Fibroblast of lung (primary cell): ENCODE measurements at places on chromosomes 5 and 9.

GRCh38 chr5:347712-348284 is 26.3 kb downstream of the AHRR start:
- no peak for DNase-seq

- DNase-seq = no peak
Measured at GRCh38 chr9:36798350-36799065, 225.8 kb downstream of the MELK start.

DNA sequence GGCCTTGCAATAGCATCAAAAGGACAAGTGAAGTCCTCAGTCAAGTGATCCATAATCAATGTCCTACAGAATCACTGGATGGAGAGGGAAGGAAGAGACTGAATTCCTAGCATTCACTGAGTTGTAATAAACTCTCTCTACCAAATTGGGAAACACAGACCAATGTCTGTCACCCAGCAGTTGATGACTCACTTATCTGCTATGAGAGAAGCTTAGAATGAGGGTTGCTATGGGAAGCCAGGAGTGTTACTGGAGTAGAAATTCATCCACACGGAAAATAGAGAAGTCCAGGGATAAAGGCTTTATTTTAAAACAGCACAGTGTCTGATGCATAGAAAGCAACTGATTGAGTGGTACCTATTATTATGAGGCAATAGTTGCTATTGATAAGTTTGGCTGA is 407.4 kb downstream of the BRINP1 start:
- DNase-seq = peak; percentile 93

- DNase-seq = peak; percentile 11
Measured at GRCh38 chr9:561427-561826, 280.1 kb upstream of the DMRT1 start.

GRCh38 chr5:34507933-34508332 is 148.2 kb upstream of the RAI14 start:
- no peak for DNase-seq

- DNase-seq = no peak
Measured at GRCh38 chr5:159096243-159096923, 3.3 kb downstream of the EBF1 start.

GRCh38 chr9:95150903-95151302 is 166.6 kb downstream of the FANCC start:
- no peak for DNase-seq

DNA sequence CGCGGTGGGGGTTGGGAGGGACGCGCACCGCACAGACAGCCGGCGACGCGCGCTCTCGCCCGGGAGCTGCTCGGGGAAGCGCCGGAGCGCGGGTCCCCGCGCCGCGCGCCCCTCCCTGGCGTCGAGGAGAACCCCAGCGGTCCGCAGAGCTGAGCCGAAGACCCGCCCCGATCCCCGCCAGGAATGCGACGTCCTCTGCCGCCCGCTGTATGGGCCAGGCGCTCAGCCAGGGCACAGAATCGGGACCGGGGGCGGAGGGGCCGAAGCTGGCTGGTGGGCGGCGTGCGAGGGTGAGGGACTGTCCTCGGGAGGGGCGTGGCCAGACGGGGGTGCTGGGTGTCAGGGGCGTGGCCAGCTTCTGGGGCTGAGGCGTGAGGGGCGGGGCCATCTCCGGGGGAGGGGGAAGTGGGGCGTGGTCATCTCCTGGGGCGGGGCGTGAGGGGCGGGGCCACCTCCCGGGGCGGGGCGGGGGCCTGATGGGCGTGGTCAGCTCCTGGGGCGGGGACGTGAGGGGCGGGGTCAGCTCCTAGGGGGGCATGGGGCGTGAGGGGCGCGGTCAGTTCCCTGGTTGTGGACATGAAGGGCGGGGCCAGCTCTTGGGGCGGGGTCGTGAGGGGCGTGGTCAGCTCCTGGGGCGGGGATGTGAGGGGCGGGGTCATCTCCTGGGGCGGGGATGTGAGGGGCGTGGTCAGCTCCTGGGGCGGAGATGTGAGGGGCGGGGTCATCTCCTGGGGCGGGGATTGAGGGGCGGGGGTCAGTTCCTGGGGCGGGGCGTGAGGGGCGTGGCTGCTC is 965 bp downstream of the PTGDS start:
- peak; percentile 27 for DNase-seq

- peak; percentile 14 for DNase-seq
Measured at GRCh38 chr9:98218562-98219363, 26.3 kb upstream of the CORO2A start.

- DNase-seq = no peak
Measured at GRCh38 chr5:57034201-57034916, 82.4 kb upstream of the MIER3 start.

GRCh38 chr5:134184155-134185135 is 7.7 kb upstream of the SKP1 start:
- peak; percentile 63 for DNase-seq

DNA sequence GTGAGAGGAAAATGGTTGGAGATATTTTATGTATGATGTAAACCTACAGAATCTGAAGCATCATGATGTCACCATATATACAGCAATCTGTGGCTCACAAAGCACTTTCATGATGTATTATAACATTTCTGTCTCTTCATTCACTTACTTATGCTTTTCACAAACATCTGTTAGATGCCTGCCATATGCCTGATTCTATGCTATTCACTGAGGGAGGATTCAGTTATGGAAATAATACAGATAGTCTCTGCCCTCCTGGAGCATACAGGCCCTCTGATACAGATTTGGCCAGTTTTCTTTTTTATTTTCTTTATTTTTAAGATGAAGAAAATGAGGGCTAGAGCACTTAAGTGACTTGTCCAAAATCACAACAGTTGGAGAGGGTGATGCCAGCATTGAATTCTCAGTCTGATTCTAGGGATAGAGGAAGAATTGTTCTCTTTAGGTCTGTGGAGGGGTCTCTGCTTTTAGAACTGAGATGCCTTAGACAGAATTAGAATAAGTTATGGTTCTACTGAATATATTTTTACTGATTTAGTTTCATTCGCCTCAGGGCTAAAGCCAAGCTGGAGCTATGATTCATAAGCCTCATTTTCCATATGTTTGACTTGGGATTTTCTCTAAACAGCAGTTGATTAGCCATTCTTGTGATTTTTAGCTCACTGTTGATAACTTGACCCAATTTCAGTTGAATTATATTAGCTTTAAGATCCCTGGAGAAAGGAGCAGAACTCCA is 636.4 kb downstream of the PRELID2 start:
- DNase-seq = no peak

DNA sequence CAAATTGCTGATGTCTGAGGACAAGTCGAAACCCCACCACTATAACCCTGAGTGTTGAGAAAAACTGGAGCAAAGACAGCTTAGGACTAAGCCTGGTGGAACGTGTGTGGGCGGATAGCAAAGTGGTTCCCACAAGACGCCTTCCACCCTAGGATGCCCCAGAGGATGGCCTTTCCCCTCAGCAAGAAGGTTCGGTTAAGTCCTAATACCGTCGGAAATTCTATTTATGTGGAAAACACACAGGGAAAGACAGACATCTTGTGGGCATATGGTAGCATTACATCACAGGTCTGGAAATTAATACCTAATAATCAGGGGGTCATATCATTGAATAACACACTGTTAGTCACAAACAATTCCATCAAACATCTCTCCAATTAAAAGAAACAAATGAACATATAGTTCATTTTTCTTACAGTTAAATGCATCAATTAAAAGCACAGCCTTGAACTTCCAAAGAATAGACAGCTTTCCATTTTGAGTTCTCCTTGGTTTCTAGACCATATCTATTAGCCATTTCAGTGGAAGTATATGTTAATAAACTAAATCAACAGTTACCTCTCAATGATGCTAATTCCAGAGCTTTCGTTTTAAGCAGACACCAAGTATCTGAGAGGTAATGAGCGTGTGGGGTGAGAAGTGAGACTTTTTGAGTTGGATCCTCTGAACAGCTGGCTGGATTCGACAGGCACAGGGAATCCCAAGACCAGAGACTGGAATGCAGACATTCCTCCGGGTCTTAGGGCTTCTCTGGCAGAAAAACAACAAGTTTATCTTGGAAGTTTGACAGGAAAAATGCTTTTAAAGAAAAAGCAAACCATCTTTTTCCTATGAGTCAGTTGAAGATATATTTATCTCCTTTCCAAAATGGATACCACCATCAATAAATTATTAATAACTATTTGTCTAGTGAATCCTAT is 2.9 kb upstream of the ICE1 start:
- peak; percentile 89 for DNase-seq

DNA sequence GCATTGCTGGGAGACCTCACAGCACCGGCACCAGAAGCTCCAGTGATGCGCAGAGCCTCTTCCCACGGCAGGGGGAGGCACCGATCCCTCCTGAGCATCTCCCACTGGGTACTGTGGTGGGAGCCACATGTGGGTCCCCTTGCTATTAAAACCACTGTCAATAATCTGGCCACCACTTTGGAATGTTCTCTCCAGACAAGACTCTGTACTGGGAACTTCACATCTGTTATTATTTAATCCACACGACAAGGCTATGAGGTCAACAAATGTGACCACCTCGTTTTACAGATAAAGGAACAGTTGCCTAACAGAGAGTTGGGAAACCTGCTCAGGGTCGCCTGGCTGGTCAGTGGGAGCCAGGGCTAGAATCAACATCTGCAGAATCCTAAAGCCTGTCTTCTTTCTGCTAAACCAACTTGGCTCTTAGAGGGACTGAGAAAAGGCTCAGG is 72.7 kb downstream of the EPB41L4B start:
- DNase-seq = peak; percentile 20

DNA sequence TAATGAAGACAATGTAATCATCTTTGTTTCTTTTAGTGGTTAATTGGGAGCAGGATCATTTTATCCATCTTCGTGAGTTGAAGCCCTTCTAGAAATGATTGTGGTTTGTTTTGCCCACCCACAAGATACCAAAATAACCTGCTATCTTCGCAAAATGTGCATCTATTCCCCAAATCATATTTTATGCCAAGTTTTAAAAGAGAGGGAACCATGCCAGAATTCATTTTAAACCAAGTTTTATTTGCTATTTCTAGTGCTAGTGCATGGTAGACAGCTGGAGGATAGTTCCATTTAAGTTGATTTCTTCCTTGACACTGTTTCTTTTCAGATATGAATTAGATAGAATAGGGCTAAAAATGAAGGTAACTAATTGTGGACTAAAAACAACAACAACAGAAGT is 104.2 kb downstream of the RAB3C start:
- no peak for DNase-seq

DNA sequence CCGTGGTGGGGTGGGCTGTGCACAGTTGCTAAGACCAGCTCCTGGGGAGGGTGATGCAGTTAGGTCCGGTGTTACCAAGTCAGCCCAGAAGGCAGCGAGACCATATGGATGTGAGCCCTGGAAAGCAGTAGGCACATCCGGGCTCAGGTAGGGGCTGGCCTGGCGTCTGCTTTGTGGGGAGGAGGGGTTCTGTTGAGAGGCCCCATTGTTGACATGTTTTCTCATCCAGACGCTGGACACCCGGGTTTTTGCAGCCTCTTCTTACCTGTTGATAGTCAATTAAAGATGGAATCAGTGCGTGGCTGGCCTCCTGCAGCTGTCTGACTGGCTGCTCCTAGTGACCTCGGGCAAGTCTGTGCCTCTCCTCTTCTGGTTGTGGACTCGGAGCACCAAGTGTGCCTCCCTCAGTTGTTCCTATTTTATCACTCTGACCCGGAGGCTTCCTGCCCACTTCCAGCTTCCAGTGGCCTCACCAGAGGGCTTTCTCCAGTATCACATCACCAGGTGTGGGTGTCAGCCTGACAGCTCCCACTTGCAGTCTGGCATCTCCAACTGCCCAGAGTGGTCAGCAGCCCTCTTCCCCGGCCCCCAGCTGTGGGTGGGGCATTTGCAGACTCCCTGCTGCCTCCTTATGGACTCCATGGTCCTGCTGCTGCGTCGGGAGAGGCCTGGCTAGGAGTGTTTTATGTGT is 90.8 kb downstream of the EHMT1 start:
- DNase-seq = no peak

GRCh38 chr5:117103703-117104102 is 529.1 kb upstream of the SEMA6A start:
- no peak for DNase-seq

DNA sequence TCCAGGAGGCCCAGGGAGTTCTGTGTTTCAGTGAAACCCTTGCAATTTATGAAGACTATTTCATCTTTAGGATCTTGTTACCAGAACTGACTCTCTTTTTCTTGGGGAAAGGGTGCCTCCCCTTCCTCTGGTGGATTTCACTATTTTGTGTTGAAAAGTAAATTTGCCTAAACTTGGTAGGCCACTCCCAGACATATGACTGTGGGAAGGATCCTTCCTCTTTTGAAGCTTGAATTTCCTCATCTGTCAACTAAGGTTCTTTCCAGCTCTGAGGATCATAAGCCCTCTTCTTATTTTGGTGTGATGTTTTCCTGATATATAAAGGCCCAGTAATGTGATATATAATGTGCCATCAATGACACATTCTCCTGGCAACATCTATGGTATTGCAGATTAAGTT is 59.1 kb upstream of the ZFAND5 start:
- no peak for DNase-seq

- DNase-seq = peak; percentile 7
Measured at GRCh38 chr5:64637837-64638443, 52.4 kb upstream of the SHISAL2B start.

DNA sequence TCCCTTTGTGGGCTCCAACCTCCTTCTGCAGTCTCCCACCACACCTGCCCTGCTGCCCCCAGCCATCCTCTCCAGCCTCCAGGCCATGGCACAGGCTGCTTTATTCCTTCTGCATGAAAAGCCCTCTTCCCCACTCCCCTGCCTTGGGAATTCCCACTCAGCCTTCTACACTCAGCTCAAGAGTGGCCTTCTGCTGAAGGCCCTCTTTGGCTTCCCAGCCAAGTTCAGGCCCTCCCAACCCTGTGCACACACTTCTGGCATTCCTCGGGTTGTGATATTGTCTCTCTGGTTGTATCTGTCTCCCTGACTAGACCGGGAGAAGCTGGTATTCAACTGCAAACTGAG is 5.7 kb downstream of the SHB start:
- DNase-seq = no peak

DNA sequence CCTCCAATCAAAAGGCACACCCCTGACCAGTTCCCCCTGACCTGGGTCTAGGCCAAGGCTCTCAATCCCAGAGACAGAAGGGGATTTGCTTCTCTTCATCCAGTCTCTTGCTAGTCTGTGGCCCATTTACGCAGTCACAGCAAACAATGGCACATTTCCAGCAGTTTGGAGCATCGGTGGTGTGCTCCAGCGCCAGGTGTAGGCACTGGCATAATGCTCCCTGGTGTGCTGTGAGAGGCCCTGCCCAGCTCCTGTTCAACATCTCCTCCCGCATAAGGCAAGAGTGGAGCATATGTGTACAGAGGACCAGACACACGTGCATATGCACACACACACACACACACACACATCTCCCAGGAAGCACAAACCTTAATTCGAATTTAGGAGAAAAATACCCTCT is 79.5 kb upstream of the ERCC6L2 start:
- no peak for DNase-seq

DNA sequence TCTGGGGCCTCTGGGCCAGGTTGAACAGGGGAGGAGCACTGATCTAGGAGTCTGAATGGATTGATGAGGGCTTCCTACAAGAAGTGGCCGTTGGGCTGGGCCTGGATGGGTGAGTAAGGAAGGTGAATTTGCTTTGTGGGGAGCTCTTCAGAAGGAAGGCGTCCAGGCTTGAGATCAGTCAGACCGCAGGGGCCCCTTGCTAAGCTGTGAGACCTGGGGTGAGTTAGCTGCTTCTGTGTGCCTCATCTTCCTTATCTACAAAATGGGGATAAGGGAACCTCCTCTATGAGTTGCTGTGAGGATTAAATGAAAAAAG is 1.1 kb upstream of the SYNPO start:
- no peak for DNase-seq
